ENCODE measurements at places on chromosomes 1 and 21.

- no peak for DNase-seq
These were observed 31.9 kb downstream of the MATN1 start for GRCh38 chr1:30691480-30691879.

- no peak for DNase-seq
These were observed 732.3 kb upstream of the NCAM2 start for GRCh38 chr21:20265707-20266440.

- DNase-seq: no peak
These were observed 9.4 kb downstream of the PRXL2B start for GRCh38 chr1:2595812-2596529.

DNA sequence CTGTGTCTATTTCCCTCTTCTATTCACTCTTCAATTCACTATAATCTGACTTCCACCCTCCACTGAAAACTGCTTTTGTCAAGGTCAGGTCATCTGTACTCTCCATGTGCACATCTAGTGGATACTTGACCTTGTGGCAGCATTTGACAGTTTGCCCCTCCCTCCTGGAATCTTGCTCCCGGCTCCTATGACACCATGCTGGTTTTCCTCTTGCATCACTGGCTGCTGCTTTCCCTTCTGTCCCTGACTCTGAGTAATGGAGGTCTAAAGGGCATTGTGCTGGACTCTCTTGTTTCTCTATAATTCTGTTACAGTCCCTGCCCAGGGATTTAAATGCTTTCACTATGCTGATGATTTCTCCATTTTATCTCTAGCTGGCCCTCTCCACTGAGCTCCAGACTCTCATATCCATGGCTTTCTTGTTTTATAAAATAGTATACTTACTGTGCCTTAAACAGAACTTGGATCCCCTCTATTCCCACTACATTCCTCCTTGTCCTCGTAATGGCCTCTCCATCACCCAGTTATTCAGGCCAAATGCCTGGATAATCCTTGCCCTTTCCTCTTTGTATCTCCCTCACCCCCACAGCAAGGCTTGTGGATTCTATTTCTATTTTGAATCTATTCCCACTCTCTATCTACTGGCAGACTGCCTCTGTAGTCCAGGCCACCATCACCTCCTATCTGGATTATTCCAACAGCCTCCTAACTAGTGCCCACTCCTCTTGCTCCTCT lies 36.8 kb upstream of the PODN start:
- DNase-seq: no peak

GRCh38 chr1:182406012-182406411 lies 5.5 kb upstream of the TEDDM1 start:
- no peak for DNase-seq

DNA sequence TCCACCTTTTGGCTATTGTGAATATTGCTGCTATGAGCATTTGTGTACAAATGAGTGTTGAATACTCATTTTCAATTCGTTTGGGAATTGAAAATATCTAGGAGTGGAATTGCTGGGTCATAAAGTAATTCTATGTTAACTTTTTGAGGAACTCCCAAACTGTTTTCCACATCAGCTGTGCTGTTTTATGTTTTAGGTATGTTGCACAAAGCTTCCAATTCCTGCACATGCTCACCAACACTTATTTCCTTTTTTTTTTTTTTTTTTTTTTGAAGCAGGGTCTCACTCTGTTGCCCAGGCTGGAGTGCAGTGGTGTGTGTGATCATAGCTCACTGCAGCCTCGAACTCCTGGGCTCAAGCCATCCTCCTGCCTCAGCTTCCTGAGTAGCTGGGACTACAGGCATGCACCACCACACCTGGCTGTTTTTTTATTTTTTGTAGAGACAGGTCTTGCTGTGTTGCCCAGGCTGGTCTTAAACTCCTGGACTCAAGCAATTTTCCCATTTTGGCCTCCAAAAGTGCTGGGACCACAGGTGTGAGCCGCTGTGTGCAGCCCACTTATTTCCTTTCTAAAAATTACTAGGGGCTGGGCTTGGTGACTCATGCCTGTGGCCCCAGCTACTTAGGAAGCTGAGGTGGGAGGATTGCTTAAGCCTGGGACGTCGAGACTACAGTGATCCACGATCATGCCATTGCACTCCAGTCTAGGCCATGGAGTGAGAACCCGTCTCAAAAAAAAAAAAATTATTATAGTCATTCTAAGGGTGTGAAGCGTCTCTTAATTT lies 33.4 kb downstream of the TMCC2 start:
- DNase-seq: no peak

- no peak for DNase-seq
These were observed 6.8 kb upstream of the EPS8L3 start for GRCh38 chr1:109770331-109771095.

DNA sequence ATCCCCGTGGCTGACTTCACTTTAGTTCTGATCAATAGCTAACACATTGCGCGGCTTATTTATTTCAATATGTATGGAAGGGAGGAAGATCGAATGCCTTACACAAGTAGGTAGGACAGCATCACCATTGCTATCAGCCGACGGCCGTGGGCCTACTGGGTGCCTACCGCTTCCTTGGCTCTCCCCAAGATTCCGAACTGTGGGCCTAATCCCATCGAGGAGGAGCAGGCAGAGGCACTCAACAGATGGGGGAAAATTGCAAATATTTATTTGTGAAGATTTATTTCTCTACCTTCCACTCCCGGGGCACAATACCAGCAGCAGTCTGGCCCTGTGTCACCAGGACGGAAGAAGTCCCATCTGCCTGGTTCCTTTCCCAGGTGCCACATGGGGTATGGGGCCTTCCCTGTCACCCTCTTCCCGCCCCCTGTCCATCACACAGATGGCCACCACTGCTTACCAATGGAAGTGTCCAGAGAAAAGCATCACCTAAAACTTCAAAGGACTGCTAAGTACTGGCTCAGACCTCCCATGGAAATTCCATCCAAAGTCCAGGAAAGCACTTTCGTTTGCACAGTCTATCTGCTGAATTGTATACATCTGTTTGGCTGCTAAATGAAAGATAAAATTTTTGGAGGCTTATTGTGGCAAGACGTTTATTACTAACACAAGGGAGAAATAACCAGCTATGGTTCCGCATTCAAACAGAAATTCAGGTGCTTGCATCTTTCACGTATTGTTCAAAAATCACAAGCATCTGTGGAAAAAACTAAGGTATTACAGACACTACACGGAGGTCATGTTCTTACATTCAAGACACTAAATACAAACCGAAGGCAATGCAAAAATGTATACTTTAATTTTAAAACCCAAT lies 11.8 kb downstream of the AGT start:
- no peak for DNase-seq

GRCh38 chr1:201404722-201405483 lies 5.8 kb upstream of the LAD1 start:
- no peak for DNase-seq

DNA sequence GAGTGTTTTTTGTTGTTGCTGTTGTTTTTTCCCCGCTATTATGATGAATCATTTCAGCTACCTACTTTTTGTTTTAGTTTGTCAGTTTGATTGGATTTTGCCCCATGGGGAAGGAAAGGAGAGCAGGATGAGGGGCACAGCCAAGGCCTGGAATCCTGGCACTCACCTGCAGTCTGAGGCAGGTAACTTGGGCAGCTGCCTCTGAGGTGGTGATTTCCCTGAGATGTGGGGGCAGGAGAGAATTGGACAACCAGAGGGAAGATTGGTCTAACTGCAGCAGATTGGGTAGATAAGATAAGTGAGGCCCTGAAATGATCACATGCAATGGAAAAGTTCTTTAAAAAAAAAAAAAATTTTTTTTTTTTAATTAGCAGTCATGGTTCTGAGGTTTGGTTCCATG lies 1.5 kb upstream of the LAX1 start:
- DNase-seq: no peak

- no peak for DNase-seq
These were observed 74.4 kb downstream of the AK4 start for GRCh38 chr1:65222340-65222940.

- DNase-seq: no peak
These were observed 3.0 kb upstream of the ADCY10 start for GRCh38 chr1:167916766-167917511.

- no peak for DNase-seq
These were observed 11.4 kb downstream of the GGPS1 start for GRCh38 chr1:235339746-235340145.

DNA sequence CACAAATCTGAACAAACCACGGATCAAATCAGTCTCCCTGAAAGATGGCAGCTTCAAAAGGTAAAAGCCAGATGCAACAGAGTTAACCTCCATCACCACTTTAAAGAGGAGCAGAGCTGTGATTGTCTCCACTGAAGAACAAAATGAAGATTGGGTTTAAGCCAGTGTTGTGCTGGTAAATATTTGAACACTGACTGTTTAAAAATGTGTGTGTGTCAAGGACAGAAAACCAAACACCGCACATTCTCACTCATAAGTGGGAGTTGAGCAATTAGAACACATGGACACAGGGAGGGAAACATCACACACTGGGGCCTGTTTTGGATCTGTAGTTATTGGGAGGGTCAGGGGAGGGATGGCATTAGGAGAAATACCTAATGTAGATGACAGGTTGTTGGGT lies 83.9 kb downstream of the ST6GALNAC5 start:
- DNase-seq: peak; percentile 11

- DNase-seq: no peak
These were observed 61.2 kb downstream of the EYA3 start for GRCh38 chr1:28027238-28027637.

GRCh38 chr1:244989813-244990212 lies 125.5 kb upstream of the HNRNPU start:
- DNase-seq: no peak

DNA sequence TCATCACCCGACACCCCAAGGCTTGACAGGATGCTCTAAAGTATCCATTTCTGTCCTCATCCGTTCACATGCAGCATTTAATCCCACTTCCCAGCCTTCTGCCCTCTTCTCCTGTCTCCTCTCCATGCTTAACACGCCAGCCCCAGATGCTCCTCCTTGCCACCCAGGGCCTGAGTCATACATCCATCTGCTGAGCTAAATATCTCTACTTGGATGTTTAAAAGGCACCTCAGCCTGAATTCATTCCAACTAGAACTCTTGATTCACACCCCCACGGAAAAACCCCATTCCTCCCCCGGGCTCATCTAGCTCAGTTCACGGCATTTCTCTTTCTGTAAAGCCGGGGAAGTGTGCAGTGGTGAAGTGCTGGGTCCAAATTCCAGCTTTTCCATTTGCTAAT lies 27.7 kb downstream of the TEX35 start:
- DNase-seq: no peak

DNA sequence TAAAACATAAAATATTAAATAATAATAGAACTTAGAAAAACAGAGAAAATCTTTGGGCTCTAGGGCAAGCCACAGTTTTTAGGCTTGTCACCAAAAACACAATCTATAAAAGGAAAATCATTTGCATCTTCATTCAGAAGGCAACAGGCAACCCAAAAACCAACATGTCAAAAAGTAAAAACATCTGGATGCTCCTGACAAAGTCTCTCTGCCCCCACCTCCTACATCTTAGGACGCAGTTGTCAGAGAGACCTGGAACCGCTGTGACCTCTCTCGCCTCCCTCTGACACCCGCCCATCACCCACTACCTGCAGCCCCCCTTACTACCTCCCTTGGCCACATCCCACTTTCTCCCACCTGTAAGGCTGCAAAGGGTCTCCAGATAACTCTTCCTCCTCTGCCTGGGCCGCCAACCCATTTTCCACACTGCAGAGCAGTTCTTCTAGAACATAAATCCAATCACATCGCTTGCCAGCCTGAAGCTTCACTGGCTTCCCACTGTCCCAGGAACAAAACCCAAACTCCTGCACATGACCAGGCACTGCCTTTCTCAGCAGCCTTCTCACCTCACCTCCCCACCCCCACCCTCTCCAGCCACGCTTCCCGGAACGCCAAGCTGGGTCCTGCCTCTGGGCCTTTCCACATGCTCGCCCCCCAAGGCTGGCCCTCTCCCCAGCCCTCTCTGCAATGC lies 14.7 kb downstream of the PRDM15 start:
- no peak for DNase-seq

GRCh38 chr1:19346026-19346425 lies 33.9 kb downstream of the SLC66A1 start:
- no peak for DNase-seq

DNA sequence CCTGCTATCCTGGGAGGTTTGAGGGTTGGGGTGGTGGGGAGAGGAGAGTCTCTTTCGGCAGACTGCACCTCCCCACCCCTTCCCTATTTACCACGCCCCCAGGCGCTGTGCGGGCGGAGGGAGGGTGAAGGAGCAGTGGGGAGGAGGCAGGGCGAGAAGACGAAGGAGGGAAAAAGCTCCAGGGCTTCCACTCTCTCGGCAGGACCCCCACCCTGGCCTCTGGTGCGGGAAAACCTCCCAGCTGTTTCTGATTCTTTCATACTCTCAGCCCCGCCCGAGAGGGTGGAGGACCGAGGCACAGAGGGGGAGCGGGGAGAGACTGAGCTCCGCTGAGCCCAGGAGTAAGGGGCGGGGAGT lies 866 bp upstream of the WNT2B start:
- DNase-seq: no peak

GRCh38 chr1:87113313-87113712 lies 198.9 kb downstream of the HS2ST1 start:
- no peak for DNase-seq

DNA sequence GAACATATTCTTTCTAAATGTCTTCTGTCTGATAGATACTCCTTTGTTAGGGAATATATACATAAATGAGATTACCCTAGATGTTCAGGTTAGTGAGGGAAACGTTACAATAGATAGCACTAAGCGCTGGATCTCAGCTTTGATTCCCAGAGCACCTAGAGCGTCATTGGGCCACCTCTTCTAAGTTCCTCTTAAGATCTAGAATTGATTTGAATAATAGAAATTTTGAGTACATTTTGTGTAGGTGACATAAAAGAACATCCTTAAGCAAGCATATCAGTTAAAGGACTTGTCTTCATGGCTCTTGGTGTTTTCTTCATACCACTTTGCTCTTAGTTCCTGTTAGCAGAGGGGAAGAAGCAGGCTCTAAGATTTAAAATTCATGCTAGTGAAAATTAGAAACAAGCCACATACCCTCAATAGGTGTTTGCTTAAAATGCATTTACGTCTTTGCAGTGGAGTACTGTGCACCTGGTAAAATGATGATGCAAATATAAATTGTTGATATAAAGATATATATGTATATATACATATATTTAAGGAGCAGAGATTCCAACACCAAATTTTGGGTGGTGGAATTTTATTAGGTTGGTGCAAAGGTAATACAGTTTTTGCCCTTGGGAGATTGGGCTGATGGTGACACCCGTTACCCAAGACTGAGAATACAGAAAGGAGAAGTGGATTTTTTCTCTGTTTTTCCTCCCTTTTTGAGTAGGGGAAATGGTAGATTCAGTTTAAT lies 47.1 kb downstream of the DYRK1A start:
- DNase-seq: no peak

GRCh38 chr1:152386940-152387339 lies 27.1 kb downstream of the CRNN start:
- no peak for DNase-seq
